Fibroblast of lung (primary cell): ENCODE measurements at places on chromosomes 6 and 20. TPM values are rescaled to one million over a fixed set of nuclear protein-coding genes. Genes with fewer than 3 reads are reported as not detected.

DNA sequence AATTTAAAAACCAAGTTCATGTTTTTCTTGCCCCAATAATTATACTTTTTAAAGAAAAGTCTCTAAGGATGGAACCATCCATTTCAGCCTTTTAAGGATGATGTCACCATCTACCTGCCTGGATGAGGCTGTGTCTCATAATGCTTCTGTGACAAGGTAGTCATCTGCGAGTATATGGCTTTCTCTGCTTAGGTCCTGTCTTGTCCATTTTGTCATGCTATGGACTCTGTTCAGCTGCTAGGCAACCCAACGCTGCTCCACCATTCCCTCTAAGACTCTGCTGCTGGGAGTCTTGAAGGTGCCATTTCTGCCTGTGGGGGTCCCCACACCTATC is 459.8 kb upstream of the RUNX2 start:
- no peak for DNase-seq

GRCh38 chr20:24718696-24719095 is 230.4 kb upstream of the CST7 start:
- DNase-seq = no peak

Gene SLC13A3
- total RNA-seq = 4.1 and 5.6 TPM in 2 replicates

Gene LPIN3
- total RNA-seq = 3.1 and 5.1 TPM in 2 replicates

GRCh38 chr20:41245086-41245707 is 72.3 kb downstream of the ZHX3 start:
- DNase-seq = peak; percentile 36
